ENCODE measurements at places on chromosomes 2 and 18. TPM values are rescaled to one million over a fixed set of nuclear protein-coding genes. Genes with fewer than 3 reads are reported as not detected.

- no peak for DNase-seq
Observed at GRCh38 chr2:152247337-152247695, 71.8 kb upstream of the STAM2 start.

SOWAHC gene
- total RNA-seq: 18.2 TPM

LIMS4 gene
- 0.67 TPM for total RNA-seq

SLC38A11 gene
- 7.0 TPM for total RNA-seq

- DNase-seq: no peak
Observed at GRCh38 chr2:61111708-61112107, 46.0 kb downstream of the SANBR start.

DNA sequence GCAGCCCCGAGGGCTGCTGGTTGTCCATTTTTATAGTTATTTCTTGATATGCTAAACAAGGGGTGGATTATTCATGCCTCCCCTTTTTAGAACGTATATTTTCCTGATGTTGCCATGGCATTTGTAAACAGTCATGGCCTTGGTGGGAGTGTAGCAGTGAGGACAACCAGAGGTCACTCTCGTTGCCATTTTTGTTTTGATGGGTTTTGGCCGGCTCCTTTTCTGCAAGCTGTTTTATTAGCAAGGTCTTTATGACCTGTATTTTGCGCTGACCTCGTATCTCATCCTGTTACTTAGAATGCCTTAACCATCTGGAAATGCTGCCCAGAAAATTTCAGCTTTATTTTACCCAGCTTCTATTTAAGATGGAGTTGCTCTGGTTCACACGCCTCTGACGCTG is 825.8 kb upstream of the CDH2 start:
- no peak for DNase-seq

- DNase-seq: no peak
Observed at GRCh38 chr2:121476684-121477083, 54.0 kb upstream of the RNU4ATAC start.

CRYGD gene
- not detected for total RNA-seq

- no peak for DNase-seq
Observed at GRCh38 chr18:49678440-49678839, 116.6 kb downstream of the LIPG start.

ACMSD gene
- total RNA-seq: not detected

GRCh38 chr2:111015283-111015995 is 105.3 kb upstream of the BCL2L11 start:
- no peak for DNase-seq

DNA sequence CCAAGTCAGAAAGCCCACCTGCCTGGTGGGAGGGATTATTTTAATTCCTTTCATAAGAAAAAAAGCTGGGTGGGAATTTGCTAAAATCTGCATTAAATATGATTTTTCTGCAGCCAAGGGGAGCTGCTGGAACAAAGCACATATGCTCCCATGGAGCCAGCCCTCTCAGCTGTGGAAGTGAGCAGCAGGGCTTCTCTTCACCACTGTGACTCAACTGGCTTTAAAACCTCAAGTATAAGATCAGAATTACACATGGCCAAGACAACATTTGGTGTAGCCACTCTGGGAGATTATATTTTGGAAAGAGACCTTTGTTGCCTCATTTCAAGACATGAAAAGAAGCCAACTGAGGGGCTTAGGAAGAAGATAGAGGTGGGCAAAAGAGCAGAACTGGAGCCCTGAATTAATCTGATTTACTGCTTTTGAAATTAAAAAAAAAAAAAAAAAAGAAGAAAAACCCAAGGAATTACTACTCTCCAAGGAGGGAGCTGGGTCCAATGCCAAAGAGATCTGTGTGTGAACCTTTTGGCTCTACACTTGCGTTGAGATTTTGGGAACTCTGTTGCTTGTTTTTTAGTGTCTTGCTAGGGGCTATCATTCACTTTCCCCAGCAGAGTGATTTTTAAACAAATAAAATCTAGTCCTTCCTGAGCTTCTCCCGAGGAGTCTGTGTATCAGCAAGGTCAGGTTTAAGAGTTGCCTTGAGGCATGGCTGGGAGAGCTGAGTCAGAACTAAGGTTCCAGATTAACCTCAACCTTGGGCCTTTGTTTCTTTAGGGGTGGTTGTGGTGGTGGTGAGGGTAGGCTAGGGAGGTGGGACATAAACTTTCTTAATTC is 6.0 kb downstream of the LHCGR start:
- no peak for DNase-seq

DNA sequence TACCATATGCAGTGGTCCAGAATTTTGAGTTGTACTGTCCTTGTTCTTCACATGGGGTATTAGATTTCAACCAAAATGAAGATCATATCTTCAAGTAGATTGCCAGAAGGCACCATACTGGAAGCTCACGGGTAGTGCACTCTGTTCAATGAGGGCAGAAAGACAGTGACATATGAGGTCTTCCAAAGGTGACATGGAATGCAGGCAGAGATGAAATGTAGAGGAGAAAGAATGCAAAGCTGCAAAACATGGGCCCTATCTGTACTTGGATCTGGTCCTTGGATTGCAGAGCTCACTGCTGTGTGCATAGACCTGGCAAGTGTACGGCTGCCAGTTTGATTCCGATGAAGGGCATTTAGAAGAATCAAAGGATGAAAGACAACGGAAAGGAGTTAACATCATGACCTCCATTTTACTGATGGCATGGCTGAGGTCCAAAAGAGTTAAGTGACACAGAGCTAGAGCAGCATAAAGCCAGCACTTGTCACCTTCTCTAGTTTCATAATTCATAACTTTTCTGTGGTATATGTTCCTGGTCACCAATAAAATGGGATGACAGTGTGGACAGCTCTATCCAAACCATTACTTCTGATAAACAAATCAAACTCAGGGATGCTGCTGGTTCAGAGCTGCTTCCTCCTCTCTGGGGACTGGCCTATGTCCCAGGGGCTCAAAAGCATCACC is 64.7 kb downstream of the BCL2 start:
- DNase-seq: no peak

- DNase-seq: peak; percentile 93
Observed at GRCh38 chr2:43218702-43219382, 7.6 kb downstream of the ZFP36L2 start.

DNA sequence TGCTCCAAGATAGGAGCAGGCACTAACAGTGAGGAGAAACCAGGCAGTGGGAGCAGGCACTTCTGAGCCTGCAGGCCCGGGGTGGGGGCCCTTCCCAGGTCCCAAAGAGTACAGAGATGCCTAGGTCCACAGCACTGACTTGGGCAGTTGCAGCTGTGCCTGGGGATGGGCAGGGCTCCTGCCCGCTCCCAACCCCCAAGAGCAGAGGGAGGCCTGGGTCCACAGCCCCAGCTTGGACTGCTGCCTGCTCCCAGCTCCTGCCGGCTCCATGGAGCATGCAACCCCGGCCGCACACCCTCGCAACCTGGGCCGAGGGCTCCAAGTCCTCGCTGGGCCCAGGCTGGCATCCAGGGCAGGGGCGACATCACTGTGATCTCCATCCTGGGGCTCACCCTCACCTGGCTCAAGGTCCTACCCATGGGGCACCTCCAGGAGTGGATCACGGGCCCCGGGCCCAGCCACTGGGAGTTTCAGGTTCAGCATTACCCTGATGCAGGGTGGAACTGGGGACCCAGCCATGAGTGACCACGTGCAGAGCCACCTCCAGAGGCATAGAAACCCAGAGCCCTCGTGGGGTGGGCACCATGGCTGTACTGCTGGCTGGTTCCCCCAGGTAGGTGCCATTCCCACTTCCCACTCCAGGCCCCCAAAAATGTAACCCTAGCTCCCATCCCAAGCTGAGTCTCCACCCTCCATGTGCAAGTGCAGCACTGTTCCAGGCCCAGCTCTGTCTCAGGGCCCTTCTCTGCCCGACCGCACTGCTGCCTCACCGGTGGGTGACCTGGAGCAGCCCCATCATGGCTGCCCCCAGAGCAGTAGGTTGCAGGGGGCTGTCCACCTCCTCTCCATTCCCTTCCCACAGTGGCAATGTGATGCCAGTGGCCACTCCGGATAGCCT is 325.6 kb downstream of the NR4A2 start:
- DNase-seq: no peak

DNA sequence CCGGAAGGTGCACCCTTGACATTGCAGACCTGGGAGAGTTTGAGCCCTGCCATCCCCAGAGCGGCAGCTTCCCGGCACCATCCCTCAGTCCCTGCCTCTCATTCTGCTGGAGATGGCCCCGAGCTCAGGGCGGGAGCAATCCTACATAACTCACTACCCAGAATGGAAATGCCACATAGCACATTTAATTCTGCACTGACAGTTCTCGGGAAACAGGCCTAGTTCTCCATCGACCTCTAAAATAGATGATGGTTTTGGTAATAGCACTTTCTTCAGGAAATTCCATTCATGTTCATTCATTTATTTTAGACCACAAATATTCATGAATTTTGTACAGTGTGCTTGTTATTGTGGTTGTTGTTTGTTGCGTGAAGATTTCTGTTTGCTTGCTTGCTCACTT is 92.9 kb upstream of the SLC14A2 start:
- DNase-seq: no peak

DNA sequence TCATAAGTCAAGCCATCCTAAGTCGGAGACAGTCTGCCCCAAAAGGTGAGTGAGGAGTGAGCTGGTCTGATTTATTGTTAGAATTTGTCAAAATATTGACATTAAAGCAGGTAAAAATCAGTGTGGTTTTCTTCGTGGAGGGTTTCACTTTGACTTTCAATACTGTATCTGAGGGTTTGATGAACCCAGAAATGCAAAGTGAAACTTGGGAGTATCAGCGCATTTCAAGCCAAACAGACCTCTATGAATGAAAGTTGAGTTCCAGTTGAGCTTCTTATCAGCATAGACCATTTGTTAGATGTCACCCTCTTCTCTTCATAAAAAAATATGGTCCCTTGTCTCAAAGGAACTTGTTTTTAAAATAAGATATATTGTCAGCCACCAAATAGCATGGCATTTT is 21.7 kb upstream of the CXCR4 start:
- no peak for DNase-seq

TEX44 gene
- total RNA-seq: not detected

DNA sequence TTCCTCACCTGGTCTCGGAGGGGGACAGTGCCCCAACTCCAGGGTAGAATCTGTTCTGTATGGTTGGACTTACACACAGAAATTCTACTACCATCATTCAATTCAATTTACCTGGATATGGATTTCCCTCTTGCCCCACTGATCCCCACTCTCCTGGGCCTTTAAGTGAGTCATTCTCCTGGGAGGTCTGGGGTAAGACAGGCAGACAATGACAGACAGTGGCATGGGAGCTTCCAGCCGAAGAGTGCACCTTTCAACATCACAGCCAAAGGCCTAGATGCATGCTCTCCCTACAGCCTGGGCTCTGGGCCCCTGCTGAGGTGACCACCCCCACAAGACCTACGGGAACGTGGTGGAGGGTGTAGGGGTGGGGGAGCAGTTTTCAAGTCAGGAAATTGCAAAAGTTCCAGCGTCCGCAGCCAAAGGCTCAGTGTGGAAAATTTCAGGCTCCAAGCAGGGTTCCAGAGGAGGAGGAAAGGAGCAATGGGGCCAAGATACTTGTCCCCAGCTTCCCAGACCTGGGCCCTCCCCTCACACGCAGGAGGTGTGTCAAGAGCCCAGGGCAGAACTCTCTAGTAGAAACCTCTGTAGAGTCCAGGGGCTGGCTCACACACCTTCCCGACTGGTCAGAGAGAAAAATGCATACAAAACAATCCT is 296.4 kb downstream of the CYP26B1 start:
- no peak for DNase-seq

NPAS2 gene
- 99.5 TPM for total RNA-seq

EPG5 gene
- 61.1 TPM for total RNA-seq

- DNase-seq: no peak
Observed at GRCh38 chr2:70930371-70931329, 5.0 kb upstream of the ATP6V1B1 start.

DNA sequence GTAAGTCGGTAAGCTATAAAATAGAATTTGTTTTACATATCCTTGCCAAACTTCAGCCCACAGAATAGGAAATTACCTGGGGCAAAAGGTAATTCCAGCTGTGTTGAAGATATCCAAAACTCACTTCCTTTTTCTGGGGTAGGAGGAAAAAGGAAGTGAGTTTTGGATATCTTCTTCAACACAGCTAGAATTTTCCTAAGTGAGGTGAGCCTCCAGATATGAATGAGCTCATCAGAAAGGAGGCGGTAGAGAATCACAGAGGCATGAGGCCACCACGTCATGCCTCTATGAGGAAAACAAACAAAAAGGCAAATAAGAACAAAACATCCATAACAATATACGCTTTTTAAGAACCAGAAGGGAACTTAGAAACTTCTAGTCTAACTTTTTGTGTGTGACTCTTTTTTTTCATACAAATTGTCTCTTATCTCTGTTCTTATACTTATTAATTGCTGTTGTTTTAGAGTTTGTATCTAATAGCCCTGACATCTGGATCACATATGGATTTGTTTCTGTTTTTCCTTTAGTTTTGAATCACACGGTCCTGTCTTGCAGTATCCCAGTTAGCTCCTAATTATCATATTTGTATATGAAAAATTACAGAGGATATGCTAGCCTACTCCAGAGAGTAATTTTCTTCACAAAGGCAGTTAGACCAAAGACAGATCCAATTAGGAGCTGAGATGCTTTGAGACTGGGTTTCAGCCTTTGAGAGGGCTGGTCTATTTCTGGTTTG is 104.5 kb downstream of the RBM43 start:
- DNase-seq: no peak

GRCh38 chr2:145524836-145525235 is 1004.9 kb upstream of the ZEB2 start:
- DNase-seq: no peak

DNA sequence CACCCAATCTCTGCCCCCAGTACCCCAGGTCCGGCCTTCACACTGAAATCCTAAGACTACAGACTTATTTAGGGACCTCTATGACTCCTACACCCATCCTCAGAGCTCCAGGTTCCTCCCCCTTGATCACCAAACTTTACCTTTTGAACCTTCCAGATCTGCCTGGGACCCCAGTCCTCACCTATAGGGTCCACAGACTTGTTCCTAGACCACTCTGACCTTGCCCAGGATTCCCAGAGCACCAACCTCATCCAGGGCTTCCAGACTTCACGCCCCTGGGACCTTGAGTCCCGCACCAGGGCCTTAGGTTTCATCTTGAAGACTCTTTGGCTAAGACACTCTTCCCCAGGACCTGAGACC is 462 bp downstream of the CHCHD5 start:
- no peak for DNase-seq

CYBRD1 gene
- 72.6 TPM for total RNA-seq

GRCh38 chr2:147610496-147611040 is 234.3 kb upstream of the ACVR2A start:
- DNase-seq: no peak

GALNT5 gene
- total RNA-seq: 10.6 TPM

CYTIP gene
- 20.2 TPM for total RNA-seq

- no peak for DNase-seq
Observed at GRCh38 chr18:30088238-30089015, 954.1 kb downstream of the DSC3 start.

GRCh38 chr2:151657667-151658076 is 76.6 kb downstream of the NEB start:
- no peak for DNase-seq

TFPI gene
- total RNA-seq: 80.7 TPM

HOXD1 gene
- 11.5 TPM for total RNA-seq

Measured in Peyer's patch (tissue), 4 donors.